ENCODE measurements at places on chromosomes 7 and 10.

DNA sequence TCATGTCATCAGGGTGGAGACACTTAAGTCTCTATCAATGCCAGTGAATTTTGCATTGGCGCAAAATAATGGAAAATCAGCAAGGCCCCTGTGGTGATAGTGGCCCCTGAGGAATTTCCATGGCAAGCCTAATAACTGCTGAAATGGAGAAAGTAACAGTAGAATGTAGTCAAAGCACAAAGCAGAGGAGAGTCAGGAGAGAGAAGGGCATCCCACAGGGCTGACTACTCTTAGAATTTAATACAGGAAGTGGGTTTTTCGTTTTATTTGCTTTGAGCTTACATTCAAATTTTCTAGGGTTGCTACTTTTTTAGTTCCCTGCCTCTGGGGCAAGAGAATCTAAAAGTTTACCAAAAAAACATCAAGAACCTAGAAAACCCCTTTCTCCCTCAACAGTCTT is 39.0 kb downstream of the BZW2 start:
- DNase-seq, result no peak

GRCh38 chr10:34850558-34850957 is 35.5 kb upstream of the PARD3 start:
- no peak for DNase-seq

GRCh38 chr7:98241674-98242241 is 10.3 kb downstream of the TECPR1 start:
- DNase-seq, result no peak

DNA sequence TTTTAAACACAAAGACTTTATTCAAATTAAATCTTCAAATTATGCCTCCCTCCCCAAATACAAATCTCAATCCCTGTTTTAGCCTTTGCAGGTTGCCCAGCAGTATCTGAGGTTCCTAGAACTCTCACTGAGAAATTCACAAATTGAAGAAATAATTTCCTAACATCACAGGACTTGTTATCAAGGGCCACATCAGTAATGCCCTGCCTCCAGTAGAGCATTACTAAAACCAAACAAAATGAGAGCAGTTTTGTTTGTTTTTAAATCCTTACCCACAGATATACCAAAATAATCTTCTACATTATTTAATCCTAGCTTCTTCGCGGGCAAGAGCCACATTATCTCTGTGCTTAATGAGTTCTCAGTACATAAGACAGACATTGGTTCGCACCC is 152.2 kb downstream of the SGMS1 start:
- DNase-seq, result no peak

GRCh38 chr10:132115732-132116131 is 50.0 kb downstream of the JAKMIP3 start:
- DNase-seq, result no peak

DNA sequence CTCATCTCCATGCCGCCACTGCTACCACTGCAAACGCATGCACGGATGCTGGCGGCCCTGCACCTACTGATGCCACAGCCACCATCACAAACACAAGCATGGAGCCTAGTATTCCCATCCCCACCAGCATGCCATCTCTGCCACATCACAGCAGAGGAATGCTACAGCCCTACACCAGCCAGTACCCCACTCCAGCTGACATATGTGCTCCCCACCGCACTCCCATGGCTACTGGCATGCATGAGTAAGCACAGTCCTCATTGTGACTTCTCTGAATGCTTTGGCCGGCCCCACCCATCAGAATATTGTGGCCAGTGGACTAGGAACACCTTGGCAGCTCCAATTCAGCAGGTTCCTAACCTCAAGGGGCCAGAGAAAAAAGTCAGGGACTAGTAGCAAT is 705.5 kb downstream of the POM121L12 start:
- DNase-seq, result no peak

GRCh38 chr10:106078895-106079576 is 1085.5 kb downstream of the SORCS1 start:
- no peak for DNase-seq

- no peak for DNase-seq
These were observed 951 bp downstream of the ELOVL3 start for GRCh38 chr10:102227050-102227449.

GRCh38 chr10:71509444-71509843 is 112.7 kb downstream of the CDH23 start:
- DNase-seq, result no peak

- DNase-seq, result no peak
These were observed 67.2 kb upstream of the ZPBP start for GRCh38 chr7:50160206-50160605.

DNA sequence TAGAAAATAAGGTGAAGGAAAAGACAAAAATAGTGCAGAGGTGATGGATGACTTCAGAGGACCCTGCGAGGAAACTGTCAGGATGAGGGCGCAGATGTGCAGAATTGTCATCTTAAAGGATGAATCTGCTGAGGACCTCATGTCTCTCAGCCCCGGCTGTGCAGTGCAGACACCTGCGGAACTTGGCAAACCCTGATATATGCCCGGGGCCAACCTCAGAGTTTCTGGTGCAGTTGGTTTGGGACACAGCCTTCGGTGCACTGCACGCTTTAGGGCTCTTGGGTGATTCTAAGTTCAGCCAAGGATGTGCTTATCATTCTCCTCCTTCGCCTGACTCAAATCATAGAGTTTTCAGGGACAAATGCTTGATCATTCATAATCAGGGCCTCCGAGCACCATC is 310.1 kb downstream of the TCERG1L start:
- no peak for DNase-seq

GRCh38 chr10:109591601-109592000 is 331.7 kb downstream of the XPNPEP1 start:
- no peak for DNase-seq

GRCh38 chr7:1410992-1411391 is 48.3 kb downstream of the MICALL2 start:
- DNase-seq, result no peak

- no peak for DNase-seq
These were observed 16.4 kb downstream of the HIP1 start for GRCh38 chr7:75722373-75722772.

GRCh38 chr7:132537456-132538145 is 38.7 kb downstream of the PLXNA4 start:
- DNase-seq, result no peak

GRCh38 chr10:103668351-103669242 is 175.1 kb downstream of the NEURL1 start:
- no peak for DNase-seq

GRCh38 chr10:28366994-28367393 is 64.1 kb upstream of the MPP7 start:
- DNase-seq, result no peak

DNA sequence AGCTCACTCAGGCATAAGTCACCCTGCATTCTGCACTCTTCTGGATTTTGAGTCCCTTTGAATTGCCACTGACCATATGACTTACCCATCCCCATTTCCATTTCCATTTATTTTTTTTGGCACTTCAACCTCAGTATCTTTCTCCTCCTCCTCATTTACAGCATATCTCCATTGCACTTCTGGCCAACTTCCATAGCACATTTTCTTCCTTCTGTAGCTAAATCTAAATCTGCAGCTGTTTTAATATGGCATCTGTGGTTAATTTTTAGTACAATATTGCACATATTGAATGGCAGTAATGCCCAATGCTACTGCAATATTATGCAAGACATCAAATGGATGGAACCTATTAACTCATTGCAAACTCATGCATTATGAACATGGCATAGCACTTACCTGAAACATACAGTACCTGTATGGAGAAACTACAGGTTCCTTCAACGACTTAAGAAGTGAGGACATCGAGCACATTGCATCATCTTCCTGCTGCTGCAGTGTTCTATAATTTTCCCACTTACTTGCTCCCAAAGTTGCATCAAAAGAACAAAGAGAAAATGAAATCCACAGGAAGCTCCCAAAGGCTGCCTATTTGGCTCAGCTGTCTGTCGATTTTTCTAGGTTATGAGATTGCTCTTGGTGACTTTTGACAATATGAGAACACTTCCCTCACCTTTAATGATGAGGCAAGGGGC is 55.7 kb downstream of the LRRTM3 start:
- DNase-seq, result no peak

DNA sequence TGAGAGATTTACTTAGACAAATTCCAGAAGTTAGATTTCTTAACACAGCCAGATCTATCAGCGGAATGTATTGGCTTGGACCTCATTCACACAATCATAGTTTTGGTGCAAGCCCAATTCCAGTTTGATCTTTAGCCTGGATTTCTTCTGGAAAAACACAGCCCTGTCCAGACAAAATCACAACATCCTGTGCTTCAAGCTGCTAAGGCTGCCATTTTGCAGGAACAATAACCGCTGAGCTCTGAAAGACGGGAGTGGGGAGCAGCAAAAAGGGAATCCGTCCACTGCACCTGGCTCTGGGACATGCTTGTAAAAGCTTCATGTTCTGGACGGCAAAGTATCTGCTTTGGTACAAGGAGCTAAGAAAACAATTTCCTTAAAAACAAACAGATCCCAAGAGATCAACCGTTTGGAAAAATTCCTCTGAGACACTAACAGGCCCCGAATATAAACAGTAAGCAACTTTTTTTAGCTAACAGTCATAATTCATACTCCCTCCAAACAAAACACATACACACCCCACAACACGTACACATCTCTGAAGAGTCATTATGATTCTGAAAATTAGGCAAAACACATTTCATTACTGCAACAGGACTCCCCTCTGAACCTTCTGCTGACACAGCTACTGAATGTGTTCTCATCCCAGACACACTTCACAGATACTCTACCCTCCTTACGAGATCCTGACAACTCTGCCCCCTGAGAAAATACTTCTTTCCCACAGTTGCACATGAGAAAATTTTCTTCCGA is 32.4 kb downstream of the ITIH5 start:
- DNase-seq, result no peak

Data from activated CD4-positive, alpha-beta memory T cell treated with anti-CD3 and anti-CD28 coated beads, Interleukin-2, amount 10 ng/mL, durations not matched to agents 7 days and 5 days (primary cell).